ENCODE measurements at places on chromosomes 13 and 19. TPM values are rescaled to one million over a fixed set of nuclear protein-coding genes. Genes with fewer than 3 reads are reported as not detected.

Gene NLRP5
- not detected for total RNA-seq

DNA sequence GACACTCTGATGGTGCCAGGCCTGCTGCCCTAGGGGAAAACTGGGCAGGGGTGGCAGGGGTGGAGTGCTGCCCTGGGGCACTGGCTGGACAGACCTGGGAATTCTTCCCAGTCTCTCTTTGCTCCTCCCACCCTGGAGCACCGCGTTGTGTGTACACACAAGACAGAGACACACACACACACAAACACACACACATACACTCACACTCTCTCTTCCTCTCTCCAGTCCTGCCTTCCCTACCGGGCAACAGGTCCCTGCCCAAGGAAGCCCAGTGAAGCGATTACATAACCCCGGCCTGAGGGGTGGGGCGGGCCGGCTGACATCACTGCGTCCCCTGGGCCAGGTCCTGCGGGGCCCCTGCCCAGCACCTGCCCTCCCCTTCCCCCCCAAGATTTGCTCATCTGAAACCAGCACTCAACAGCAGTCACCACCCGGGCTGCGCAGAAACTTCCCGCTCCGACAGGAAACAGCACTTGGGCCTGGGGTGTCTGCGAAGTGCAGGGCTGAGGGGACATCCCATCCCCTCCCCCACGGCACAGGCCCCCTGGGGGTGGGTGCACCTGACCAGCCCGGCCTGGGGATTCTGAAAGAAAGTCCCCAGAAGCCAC is 1.2 kb downstream of the MKNK2 start:
- peaks cover 43% of the 10 kb centered on the region for H3K4me1 ChIP-seq
- H3K27me3 ChIP-seq = no peaks in the 10 kb centered on the region
- H3K27ac ChIP-seq = peak overlapping the region; percentile 77
- peaks cover 6% of the 10 kb centered on the region for H3K36me3 ChIP-seq
- H3K4me3 ChIP-seq = peak overlapping the region; percentile 82
- peak; percentile 79 for DNase-seq

- peak overlapping the region; percentile 85 for H3K27ac ChIP-seq
- no peaks in the 10 kb centered on the region for H3K27me3 ChIP-seq
- H3K4me3 ChIP-seq = peak overlapping the region; percentile 65
- H3K36me3 ChIP-seq = peaks cover 35% of the 10 kb centered on the region
- DNase-seq = peak; percentile 89
- peaks cover 19% of the 10 kb centered on the region for H3K4me1 ChIP-seq
These were observed 170.0 kb downstream of the KDM4B start for GRCh38 chr19:5138606-5139582.

Gene THAP8
- total RNA-seq = 3.4 TPM

GRCh38 chr19:50478901-50479715 is 2.5 kb upstream of the GARIN5A start:
- H3K36me3 ChIP-seq = peaks cover 28% of the 10 kb centered on the region
- peak; percentile 54 for DNase-seq
